Activated naive CD4-positive, alpha-beta T cell treated with anti-CD3 and anti-CD28 coated beads, Interleukin-2, amount 50 U/mL, for 72 hours (primary cell): ENCODE measurements at places on chromosomes 11 and 22.

DNA sequence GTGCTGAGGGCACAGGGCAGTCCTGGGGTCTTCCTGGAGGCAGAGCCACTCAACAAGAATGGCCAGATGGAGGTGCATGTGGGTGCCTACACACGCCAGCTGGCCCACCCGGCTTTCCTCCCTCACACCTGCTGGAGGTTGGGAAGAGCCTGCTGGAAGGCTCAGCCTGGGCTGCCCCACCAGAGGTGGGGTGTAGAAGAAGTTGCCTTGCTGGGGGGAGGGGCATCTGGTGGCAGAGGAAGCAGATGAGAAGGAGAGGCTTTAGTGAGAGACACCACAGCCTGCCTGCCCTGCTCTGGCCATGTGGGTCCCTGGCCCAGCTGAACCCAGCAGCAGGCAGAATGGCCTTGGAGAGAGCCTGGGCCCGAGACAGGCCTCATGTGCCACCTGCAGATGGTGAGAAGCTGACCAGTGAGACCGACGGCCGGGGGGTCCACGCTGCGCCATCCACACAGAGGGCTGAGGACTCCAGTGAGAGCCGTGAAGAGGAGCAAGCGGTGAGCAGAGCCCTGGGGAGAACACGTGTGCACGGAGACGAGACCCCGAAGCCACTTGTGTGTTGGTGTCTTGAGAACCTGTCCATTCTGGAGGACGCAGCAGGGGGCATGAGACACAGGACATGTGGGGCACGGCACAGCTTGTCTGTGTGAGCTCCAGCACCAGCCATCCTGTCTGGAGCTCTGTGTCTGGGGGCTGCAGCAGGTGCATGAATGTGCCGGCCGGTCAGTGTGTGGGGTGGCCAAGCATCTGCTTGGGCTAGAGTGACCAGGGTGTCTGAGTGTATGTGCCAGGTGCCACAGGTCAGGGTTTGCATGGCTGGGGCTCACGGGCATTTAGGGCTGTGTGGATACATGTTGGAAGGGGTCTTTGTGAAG is 2.7 kb downstream of the B4GALNT4 start:
- no peak for DNase-seq

DNA sequence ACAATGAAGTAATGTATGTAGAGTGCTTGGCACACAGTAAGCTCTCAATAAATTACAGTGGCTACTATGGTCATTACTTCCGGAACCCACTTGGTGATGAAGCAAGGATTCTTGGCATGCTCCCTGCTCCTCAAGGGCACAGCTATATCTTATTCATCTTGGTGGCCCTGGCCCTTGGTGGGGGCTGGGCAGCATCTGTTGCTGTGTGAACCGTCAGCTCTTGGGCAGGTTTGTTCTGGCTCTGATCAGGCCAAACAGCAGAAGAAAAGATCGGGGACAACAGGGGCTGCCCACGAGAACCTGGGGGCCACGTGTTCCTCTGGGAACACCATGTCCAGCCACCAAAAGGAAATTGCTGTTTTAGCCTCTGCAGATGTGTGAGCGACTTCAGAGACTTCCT is 136.9 kb upstream of the SYT13 start:
- no peak for DNase-seq

GRCh38 chr11:86101941-86102407 is 33.1 kb upstream of the PICALM start:
- DNase-seq, result no peak

DNA sequence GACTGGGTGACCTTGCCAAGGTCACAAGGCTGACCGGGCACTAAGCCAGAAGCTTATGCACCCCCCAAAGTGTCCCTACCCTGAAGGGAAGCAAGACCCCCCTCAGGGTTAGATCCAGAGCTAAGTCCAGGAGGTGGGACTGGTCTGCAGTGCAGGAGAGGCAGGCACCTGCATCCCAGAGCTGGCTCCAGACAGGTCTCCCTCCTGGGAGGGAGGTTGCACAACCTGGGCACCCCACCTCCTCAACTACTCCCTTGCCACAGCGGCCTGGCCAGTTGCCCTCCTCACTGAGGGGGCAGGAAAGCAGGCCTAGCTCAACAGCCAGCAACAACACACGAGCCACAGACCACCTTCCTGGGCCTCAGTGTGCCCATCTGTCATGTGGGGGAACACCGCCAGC is 75.0 kb upstream of the TCF20 start:
- DNase-seq, result no peak

DNA sequence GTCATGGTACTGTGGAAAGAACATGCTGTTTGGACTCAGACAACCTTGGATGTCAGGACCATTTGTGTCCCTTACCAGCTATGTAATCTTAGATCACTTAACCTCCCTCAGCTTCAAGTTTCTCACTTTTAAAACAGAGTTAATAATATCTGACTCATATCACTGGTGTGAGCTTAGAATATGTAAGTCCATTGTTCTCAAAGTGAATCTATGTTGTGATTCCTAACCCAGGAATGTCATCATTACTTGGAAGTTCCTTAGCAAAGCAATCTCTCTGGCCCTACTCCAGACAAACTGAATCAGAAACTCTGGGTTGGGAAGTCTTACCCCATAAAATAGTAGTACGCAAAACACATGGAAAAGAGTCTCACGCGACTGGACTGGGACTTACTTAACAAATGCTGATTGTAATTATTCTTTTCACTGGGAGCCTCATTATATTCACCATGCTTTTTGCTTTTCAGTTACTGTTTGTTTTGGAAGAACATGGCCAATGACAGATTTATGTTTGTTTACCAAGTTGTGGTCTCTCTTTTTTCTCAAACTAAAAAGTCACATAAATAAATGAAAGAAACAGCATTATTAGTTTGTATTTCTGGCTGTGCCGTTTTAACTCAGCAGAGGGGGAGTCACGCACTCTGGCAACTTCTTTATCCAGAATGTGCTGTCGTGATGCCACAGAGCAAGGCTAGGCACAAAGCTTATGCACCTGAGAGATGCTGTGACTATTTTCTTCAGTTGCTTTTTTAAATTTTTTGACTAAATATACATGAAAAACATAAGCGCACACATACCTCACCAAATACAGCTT is 217.7 kb upstream of the CTSC start:
- no peak for DNase-seq

- DNase-seq, result no peak
These were observed 537.6 kb downstream of the TBC1D22A start for GRCh38 chr22:47299863-47300697.

DNA sequence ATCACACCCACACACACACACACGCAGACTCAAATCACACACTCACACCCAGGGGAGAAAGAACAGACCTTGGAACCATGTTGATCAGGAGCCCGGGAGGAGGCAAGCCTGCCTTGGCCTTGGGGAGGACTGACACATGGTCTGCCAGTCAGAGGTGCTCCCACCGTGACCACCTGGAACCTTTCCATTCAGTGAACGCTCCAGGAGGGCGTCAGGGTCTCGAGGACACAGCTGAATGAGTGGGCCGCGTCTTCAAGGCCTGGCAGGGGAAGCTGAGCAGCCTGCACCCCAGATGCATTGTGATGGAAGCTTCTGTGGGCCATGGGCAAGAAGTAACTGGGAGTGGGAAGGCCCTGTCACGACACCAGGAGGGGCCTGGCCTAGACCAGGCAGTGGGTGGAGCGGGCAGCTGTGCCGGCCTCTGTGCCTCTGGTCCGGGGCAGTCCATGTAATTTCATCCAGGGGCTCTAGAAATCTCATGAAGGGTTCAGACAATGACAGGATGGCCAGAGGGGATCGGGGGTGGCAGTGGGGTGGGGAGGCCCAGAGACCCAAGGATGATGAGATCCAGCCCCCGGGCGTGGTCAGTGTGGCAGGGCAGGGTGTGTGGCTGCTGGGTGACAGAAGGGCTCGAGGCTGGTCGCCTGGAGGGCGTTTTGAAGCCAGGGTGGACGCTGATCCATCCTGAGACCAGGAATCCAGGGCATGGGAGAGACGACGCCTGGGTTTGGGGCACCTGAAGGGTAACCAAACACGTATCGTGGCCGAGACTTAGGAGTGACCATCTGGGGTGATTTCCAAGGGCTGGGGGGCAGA is 53.7 kb downstream of the IGF2 start:
- no peak for DNase-seq
